ENCODE measurements at places on chromosomes 16 and 17.

DNA sequence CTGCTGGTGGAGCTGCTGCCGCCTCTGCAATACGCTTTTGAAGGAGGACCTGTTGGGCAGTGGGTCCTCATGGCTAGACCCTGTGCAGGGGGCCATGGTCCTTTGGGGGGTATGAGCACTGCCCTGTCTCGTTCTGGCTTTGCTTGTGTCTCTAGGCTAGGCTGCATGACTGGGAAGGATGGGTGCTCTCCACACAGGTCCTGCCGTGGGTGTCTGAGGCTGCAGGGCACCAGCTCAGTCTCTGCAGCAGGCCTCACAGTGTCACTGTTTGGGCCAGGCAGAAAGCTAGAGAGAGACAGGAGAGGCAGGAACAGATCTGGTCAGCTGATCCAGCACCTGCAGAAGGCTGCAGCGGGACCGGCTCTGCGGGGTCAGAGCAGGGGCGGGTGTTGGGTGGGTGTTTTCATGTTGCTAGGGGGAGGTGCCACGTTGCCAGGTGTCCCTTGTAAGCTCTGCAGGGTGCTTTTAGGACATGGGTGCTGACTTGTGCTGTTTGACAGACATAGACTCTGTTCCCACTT is 111.4 kb downstream of the SNX29 start:
- DNase-seq, result peak; percentile 25

- DNase-seq, result no peak
Measured at GRCh38 chr16:49836218-49836617, 19.7 kb downstream of the ZNF423 start.

DNA sequence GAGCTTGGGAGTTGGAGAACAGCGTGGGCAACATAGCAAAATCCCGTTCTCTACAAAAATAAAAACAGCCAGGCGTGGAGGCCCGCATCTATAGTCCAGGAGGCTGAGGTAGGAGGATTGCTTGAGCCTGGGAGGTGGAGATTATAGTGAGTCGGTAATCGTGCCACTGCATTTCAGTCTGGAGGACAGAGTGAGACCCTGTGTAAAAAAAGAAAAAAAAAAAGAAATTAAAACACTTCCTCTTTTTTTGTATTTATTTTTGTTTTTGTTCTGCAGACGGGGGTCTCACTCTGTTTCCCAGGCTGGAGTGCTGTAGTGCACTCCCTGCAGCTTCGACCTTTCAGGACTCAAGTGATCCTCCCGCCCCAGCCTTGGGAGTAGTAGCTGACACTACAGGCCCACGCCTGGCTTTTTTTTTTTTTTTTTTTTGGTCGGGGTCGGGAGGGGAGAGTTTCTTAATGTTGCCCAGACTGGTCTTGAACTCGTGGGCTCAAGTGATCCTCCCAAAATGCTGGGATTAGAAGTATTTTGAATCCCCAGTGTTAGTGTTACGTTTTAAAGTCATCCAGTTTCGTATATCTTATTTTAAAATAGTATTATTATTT is 1.5 kb downstream of the IST1 start:
- DNase-seq, result no peak

GRCh38 chr17:8476741-8477140 is 41.1 kb downstream of the NDEL1 start:
- no peak for DNase-seq

- DNase-seq, result no peak
Measured at GRCh38 chr17:54172985-54173316, 350.2 kb downstream of the KIF2B start.

DNA sequence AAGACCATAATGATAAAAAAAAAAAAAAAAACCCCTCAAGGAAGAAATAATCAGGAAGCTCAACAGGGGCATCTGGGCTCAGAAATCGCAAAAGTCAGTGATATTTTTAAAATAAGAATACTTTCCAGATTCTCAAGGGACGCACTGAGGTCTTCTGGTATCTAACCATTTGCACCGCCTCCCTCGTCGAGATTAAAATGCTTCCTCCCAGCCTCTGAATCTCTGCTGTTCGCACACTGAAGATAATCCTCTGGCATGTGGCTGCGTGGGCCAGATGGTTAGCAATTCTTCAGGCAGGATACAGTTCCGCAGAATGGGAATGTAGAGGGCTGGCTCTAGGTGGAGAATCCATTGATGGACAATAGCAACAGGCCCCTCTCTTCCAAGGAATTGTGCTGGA is 211.7 kb upstream of the CDH5 start:
- no peak for DNase-seq

DNA sequence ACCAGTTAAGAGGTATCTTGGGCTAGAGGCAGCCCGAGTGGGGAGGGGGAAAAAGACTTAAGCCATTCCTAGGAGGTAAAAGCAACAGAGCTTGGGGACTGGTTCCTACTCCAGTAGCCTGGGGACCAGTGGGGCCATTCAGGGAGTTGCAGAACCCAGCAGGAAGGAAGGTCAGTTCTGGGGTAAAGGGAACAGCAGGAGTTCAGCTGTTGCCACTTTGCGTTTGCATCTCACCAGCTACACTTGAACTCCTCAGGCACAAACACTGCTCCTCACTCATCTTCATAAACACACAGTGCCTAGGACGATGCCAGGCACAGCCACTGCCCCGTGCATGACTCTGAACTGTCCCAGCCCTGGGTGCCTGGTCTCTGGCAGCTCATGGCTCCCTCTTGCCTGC is 4.0 kb downstream of the HAP1 start:
- no peak for DNase-seq

DNA sequence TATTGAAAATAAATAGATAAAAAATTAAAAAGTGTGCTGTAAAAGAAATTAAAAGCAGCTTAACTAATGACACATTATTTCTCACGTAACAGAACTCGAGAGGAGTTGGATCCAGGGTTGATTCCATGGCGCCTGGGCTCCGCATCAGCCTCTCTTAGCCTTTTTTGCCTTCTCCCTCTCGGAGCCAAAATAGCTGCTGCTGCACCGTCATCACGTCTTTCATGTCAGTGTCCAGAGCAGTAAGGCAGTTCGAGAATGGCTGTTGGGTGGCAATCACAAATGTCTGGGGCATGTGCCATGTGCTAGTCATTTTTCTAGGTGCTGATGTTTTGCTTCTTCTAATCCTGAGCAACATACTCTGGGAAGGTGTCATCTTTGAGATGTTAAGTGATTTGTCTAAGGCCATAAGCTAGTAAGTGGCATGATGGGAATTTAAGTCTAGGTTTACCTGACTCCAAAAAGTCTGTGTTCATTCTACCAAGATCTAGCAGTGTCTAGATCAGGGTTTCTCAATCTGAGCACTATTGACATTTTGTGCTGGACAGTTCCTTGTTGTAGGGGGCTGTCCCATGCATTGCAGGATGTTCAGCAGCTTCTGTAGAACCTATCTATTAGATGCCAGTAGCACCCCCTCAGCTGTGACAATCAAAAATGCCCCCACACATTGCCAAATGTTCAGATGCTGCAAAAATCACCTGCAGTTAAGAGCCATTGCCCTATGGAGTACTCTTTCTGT is 280.4 kb downstream of the HAPSTR1 start:
- DNase-seq, result no peak

- DNase-seq, result no peak
Measured at GRCh38 chr17:29066606-29067005, 23.7 kb downstream of the PIPOX start.

GRCh38 chr17:68341482-68341881 is 50.2 kb downstream of the ARSG start:
- DNase-seq, result no peak

GRCh38 chr17:15238057-15238456 is 27.1 kb downstream of the PMP22 start:
- DNase-seq, result peak; percentile 28

GRCh38 chr17:42338427-42338985 is 49.7 kb downstream of the STAT3 start:
- no peak for DNase-seq

DNA sequence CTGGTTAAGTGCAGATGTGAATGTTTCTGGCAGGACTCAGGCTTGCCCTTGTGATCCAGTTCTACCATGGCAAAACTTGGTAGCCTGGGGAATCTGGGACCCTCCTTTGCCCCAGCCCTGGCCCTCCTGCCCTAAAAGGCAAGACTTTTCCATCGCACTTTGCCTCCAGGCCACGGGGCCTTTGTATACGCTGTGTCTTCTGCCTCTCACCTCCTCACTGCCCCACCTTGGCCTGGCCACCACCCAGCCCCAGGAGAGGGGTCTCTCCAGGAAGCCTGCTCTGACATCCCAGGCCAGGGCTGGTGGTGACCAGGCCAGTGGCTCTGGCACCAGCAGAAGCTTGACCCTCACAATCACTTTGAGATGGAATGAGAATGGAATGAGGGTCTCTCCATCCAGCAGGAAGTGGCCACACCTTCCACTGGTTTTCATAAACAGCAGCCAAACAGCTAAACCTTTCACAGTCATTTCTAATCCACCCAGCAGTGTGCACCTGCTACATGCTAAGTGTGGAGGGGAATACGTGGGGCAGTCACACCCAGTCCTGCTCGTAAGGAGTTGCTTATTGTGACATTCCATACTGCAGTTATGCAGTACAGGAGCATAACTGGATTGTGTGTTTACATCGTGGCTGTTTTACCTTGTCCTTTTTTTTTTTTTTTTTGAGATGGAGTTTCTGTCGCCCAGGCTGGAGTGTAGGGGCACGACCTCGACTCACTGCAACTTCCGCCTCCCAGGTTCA is 1.6 kb upstream of the MRPL38 start:
- DNase-seq, result no peak

- DNase-seq, result no peak
Measured at GRCh38 chr16:30896261-30896888, at the start of gene CTF1. Gene CTF1, plus strand, starts transcription at chr16:30896614. Its CDS starts 30 bp downstream, at chr16:30896644.

DNA sequence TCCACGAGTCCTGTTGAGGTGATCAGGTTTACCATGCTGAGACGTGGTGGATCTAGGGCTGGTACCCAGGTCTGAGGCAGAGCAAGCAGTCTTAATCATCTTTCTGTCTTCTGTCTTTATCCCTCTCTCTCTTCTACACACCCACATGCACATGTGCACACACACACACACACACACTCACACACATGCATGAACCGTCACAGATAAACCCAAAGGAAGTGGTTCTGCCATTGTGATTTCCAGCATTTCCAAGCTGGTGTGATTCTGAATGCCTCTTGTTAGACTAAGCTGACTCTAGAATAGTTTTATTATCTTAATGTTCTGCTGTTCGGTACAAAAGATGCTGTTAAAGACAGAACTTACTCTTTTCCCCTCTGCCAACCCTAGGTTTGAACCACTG is 411.8 kb upstream of the SALL1 start:
- DNase-seq, result no peak

DNA sequence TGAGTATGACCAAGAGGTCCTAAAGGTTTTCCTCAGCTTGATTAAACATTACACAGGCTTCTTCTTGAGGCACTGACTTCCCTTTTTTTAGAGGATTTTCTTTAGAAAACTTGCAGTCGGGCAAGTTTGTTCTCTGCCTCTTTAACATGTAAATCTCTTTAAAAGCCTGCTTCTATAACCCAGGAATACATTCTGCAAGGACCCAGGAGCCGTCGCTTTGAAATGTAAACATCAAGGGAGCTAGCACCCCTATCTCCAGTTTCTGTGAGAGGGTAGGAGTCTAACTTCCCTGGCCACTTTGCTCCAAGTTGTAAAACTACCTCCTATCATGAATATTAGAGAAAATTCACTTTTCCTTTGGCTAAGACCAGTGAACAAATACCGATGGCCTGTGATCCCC is 201.5 kb upstream of the CPHXL start:
- DNase-seq, result no peak

DNA sequence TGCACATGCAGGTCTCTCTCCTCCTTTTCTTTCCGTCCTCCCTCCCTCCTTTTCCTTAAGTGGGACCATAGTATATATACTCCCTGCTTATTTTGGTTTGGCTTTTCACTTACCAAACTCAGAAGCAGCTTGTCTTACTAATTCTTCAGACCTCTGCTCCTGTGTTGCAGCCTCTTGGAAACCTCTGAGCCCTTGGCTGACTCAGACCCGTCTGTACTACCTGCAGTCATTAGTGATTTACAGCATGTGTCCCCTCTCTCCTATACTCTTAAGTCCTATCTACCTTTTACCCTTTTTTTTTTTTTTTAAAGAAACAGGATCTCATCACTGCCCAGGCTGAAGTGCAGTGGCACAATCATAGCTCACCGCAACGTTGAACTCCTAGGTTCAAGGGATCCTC is 207.0 kb downstream of the STX8 start:
- DNase-seq, result no peak

DNA sequence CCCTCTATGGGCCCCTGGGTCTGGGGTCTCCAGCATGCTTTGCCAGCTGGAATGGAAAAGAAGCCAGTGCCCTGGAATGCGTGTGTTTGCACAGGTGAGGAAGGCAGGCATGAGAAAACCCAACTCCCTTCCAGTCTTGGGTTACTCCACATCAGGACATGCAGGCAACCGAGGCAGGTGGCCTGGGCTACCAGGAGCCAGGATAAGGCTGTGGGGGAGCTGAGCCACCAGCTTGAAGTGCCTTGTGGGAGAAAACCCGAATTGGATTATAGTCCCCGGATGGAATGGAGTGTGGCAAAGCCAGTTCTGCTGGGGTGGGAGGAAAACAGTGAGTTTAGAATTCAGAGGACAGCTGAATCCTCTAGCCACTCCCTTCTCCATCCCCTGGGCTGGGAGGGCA is 7.2 kb downstream of the SRCIN1 start:
- DNase-seq, result no peak

DNA sequence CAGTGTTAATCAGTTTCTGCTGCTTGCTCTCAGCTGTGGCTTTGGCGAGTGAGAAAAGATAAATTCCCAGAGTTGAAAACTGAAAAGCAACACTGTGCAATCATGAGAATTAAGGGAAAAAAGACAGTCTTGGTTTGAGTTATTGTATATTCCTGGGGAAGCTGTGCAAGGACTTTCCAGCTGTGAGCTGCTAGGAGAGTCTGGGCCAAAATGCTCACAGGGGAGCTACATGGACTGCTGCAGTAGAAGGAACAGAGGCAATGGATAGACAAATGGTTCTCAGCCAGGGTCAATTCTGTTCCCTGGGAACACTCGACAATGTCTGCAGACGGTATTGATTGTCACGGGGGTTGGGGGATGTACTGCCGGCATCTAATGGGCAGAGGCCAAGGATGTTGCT is 102.0 kb upstream of the ADAMTS18 start:
- no peak for DNase-seq

- no peak for DNase-seq
Measured at GRCh38 chr17:14019186-14019956, 49.9 kb upstream of the COX10 start.

DNA sequence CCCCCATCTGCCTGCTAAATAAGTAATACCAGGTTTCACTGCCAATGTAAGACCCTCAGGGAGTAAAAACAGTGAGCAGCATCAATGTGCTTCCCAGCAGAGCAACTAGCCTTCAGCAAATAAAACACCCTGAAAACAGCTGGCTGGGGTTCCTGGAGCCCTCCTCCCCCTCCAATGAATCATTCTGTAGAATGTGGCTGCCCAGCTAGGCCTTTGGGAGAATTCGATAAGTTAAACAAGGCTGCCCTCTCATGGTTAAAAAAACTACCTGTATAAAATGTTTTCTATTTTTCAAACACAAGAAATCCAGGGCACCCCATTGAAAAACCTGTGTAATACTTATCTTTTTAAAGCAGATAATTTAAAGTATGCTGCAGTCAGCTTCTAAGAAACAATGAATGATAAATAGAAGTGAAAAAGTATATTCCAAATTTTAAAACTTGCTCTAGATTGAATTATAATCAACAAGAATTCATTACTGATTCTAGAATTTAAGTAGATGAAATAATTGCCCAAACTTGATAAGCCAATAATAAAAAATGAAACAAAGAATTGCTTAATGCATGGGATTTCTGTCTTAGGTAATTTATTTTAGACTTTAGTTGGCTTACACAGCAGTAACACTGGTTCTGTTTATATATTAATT is 9.4 kb upstream of the TOM1L1 start:
- no peak for DNase-seq

- DNase-seq, result no peak
Measured at GRCh38 chr17:48376682-48377325, 53.2 kb downstream of the SKAP1 start.
